ENCODE measurements at places on chromosomes 11 and 22. TPM values are rescaled to one million over a fixed set of nuclear protein-coding genes. Genes with fewer than 3 reads are reported as not detected.

- no peak overlapping the region for H3K4me3 ChIP-seq
- H3K4me1 ChIP-seq = peaks cover 4% of the 10 kb centered on the region
- H3K27ac ChIP-seq = no peak overlapping the region
Measured at GRCh38 chr22:18091478-18091877, 13.7 kb downstream of the PEX26 start.

- H3K4me3 ChIP-seq = no peak overlapping the region
- H3K4me1 ChIP-seq = no peaks in the 10 kb centered on the region
- no peak overlapping the region for H3K27ac ChIP-seq
- no peaks in the 10 kb centered on the region for H3K27me3 ChIP-seq
- H3K36me3 ChIP-seq = no peaks in the 10 kb centered on the region
- no peak for DNase-seq
Measured at GRCh38 chr22:45923212-45923611, 53.8 kb downstream of the WNT7B start.

DNA sequence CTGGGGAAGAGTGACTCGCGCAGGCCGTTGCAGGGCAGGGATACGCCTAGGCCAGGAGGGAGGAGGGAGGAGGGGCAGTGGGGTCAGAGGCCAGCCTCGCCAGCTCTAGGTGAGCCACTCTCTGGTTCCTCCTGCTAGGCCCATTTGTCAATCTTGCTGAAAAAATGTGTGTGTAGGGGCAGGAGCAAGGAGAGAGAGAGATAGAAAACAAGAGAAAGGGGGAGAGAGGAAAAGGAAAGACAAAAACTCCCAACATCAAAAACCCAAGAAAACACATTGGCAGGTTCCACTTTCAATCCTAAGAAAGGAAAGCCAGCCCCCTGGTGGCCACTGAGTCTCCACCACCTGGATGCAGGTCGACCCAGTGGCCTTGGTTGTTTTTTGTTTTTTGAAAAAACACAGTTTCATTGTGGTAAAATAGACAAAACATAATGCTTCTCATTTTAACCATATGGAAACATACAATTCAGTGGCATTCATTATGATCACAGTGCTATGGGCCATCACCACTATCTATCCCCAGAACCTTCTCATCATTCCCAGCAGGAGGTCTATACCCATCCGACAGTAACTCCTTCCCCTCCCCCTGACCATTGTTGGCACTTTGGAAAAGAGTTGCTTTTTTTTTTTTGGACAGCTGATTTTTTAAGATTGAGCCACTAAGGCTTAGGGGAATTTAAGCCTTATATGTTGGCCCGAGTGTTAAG, 10.9 kb downstream of the OMP start:
- no peak overlapping the region for H3K4me3 ChIP-seq
- H3K36me3 ChIP-seq = no peaks in the 10 kb centered on the region
- H3K27ac ChIP-seq = no peak overlapping the region
- H3K4me1 ChIP-seq = peaks cover 6% of the 10 kb centered on the region
- no peak for DNase-seq

GRCh38 chr11:15937601-15938120, 418.7 kb downstream of the SOX6 start:
- H3K4me1 ChIP-seq = no peaks in the 10 kb centered on the region
- no peak for DNase-seq
- H3K36me3 ChIP-seq = no peaks in the 10 kb centered on the region
- H3K4me3 ChIP-seq = no peak overlapping the region

DNA sequence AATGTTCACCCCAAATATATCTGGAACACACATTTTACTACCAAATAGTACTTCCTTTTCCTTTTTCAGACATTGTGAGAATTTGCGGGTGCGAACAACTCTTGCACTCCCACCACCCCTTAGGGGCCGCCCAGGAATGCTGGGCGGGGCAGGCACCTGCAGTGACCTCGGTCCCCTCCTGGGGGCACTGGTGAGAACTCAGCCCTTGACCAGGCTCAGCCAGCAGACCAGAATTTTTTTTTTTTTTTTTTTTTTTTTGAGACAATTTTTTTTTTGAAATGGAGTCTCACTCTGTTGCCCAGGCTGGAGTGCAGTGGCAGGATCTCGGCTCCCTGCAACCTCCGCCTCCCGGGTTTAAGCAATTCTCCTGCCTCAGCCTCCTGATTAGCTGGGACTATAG, 75.8 kb downstream of the ARHGAP8 start:
- DNase-seq = no peak
- no peak overlapping the region for H3K4me3 ChIP-seq
- no peak overlapping the region for H3K27ac ChIP-seq
- H3K36me3 ChIP-seq = no peaks in the 10 kb centered on the region

GRCh38 chr11:5293028-5293427, 8.7 kb downstream of the OR51B4 start:
- H3K36me3 ChIP-seq = no peaks in the 10 kb centered on the region
- peaks cover 7% of the 10 kb centered on the region for H3K27me3 ChIP-seq
- no peak for DNase-seq

GRCh38 chr11:75840522-75840921, 25.5 kb downstream of the UVRAG start:
- no peaks in the 10 kb centered on the region for H3K27me3 ChIP-seq
- H3K4me1 ChIP-seq = peaks cover 8% of the 10 kb centered on the region
- peaks cover 8% of the 10 kb centered on the region for H3K36me3 ChIP-seq
- no peak overlapping the region for H3K27ac ChIP-seq
- no peak for DNase-seq
- no peak overlapping the region for H3K4me3 ChIP-seq

GRCh38 chr11:110455718-110456117, 26.0 kb downstream of the FDX1 start:
- H3K36me3 ChIP-seq = peaks cover 25% of the 10 kb centered on the region
- peak overlapping the region; percentile 8 for H3K27ac ChIP-seq
- peak overlapping the region; percentile 0 for H3K4me3 ChIP-seq
- no peak for DNase-seq
- no peaks in the 10 kb centered on the region for H3K27me3 ChIP-seq

- H3K27ac ChIP-seq = no peak within 1 kb of the TSS
- no peak for DNase-seq
- no peak within 1 kb of the TSS for H3K4me3 ChIP-seq
- peaks cover 13% of the 10 kb centered on the region for H3K27me3 ChIP-seq
- peaks cover 1% of the 10 kb centered on the region for H3K4me1 ChIP-seq
Measured at GRCh38 chr11:112167145-112167544, at the start of gene TEX12. TEX12 (plus strand) TSS chr11:112167372; CDS start chr11:112169269, 1,897 bp downstream.

- H3K27ac ChIP-seq = no peak overlapping the region
- no peaks in the 10 kb centered on the region for H3K4me1 ChIP-seq
- H3K27me3 ChIP-seq = no peaks in the 10 kb centered on the region
- peaks cover 23% of the 10 kb centered on the region for H3K36me3 ChIP-seq
Measured at GRCh38 chr11:33109294-33109895, 51.9 kb downstream of the CSTF3 start.

GRCh38 chr11:1232021-1232882, 9.4 kb downstream of the MUC5B start:
- no peaks in the 10 kb centered on the region for H3K27me3 ChIP-seq
- H3K36me3 ChIP-seq = no peaks in the 10 kb centered on the region
- no peak for DNase-seq
- H3K4me1 ChIP-seq = no peaks in the 10 kb centered on the region
- H3K27ac ChIP-seq = no peak overlapping the region

DNA sequence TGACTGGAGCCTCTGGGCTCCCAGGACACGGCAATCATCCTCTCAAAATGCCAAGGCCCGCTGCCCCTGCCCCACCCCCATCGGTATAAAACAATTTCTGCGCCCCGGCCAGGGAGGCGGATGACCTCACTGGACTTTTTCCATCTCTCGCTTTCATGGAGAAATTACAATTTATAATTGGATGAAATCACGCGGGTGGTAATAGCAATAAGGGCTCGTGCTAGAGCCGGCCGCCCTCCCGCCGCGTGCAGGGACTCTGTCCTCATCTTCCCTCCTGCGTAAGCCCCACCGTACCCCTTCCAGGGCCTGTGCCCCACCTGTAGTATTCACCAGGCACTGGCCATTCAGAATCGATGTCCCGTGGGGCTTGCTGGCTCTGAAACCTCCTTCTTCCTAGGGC, 64.5 kb downstream of the MACROD1 start:
- DNase-seq = no peak
- H3K27ac ChIP-seq = no peak overlapping the region
- H3K36me3 ChIP-seq = no peaks in the 10 kb centered on the region
- H3K27me3 ChIP-seq = no peaks in the 10 kb centered on the region

GRCh38 chr22:18024956-18025720, 777 bp upstream of the MICAL3 start:
- H3K27me3 ChIP-seq = peaks cover 67% of the 10 kb centered on the region
- H3K36me3 ChIP-seq = no peaks in the 10 kb centered on the region
- peak overlapping the region; percentile 85 for H3K4me3 ChIP-seq
- peaks cover 12% of the 10 kb centered on the region for H3K4me1 ChIP-seq

DNA sequence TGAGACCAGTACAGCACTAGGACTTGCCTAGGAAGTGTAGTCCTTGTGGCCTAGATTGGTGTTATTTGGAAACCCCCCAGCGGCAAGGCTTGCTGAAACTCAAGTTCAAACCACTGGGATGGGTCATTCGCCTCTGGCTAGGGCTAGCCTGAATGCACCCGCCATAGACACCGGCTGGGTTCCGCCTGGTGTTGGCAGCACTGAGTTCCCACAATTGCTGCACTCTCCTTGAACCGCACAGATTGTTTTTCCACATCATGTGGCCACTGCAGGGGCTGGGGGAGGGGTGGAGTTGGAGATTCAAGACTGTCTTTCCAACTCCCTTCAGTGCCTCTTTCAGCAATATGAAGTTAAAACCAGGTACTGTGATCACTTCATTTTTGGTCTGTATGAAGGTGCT, 43.1 kb downstream of the CCDC73 start:
- peaks cover 6% of the 10 kb centered on the region for H3K27me3 ChIP-seq
- H3K36me3 ChIP-seq = no peaks in the 10 kb centered on the region
- DNase-seq = no peak

- H3K4me1 ChIP-seq = no peaks in the 10 kb centered on the region
- no peak overlapping the region for H3K4me3 ChIP-seq
- DNase-seq = no peak
Measured at GRCh38 chr11:64138398-64138797, 27.5 kb downstream of the MACROD1 start.

- peak; percentile 65 for DNase-seq
- peaks cover 17% of the 10 kb centered on the region for H3K4me1 ChIP-seq
- H3K27me3 ChIP-seq = no peaks in the 10 kb centered on the region
- H3K4me3 ChIP-seq = peak within 1 kb of the TSS; percentile 99
- H3K36me3 ChIP-seq = peaks cover 37% of the 10 kb centered on the region
Measured at GRCh38 chr22:39900306-39901227, at the start of gene GRAP2. GRAP2 (plus strand) TSS chr22:39901084; CDS start chr22:39947107, 46,023 bp downstream.

DNA sequence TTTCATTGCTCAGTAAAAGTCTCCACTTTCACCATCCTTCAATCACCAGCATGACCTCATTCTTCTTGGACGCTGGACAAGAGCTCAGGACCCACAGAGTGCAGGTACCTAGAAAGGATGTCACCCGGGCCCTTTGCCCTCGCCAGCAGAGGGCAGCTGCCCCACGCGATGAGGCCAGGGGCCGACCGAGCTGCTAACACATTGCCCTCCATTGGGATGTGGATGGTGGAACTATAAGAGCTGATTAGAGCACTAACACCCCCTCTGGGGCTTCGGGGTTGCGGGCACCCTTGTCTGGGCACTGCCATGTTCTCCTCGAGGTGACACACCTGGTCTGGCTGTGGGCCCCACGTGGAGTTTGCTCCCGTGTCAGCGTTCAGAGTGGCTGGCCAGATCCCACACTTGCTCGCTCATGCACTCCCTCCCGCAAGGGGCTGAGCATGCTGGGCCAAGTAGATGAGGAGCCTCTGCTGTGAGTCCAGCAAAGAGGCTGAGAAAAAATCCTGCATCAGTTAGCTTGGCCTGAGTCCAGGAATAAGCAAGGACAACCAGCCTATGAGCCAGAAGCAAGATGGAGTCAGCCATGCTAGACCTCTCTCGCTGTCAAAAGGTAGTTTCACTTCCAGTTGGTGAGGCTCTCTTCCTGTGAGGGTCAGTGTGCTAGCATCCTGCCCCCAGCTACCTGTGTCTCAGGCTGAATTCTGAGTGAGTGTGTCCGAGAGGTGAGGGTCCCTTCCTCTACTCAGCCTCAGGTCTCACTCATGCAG, 9.8 kb downstream of the KRTAP5-6 start:
- peaks cover 22% of the 10 kb centered on the region for H3K4me1 ChIP-seq
- H3K36me3 ChIP-seq = peaks cover 5% of the 10 kb centered on the region
- H3K27me3 ChIP-seq = peaks cover 30% of the 10 kb centered on the region
- peak overlapping the region; percentile 15 for H3K4me3 ChIP-seq
- no peak for DNase-seq
- no peak overlapping the region for H3K27ac ChIP-seq

GRCh38 chr22:24121938-24122337, 59.3 kb upstream of the SUSD2 start:
- no peaks in the 10 kb centered on the region for H3K27me3 ChIP-seq
- peaks cover 8% of the 10 kb centered on the region for H3K36me3 ChIP-seq
- no peaks in the 10 kb centered on the region for H3K4me1 ChIP-seq
- no peak overlapping the region for H3K27ac ChIP-seq
- DNase-seq = no peak

DNA sequence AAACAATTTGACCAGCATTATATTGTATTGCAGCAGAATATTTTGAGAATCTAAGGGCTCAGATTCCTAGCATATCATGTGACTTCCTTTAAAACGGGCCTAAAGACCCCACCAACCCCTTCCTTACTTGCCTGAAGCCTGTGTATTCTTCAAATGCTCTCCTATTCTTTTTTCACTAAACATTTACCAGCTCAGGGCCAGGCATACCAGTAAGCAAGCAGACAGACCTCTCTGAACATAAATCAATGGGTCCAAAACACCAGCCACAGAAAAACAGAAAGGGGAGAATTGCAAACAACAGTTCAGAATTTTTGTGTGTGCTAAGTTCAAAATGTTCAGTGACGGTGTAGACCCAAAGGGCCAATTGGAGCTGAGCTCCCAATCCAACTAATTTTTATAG, 64.8 kb upstream of the TIMP3 start:
- no peak overlapping the region for H3K4me3 ChIP-seq
- H3K4me1 ChIP-seq = peaks cover 1% of the 10 kb centered on the region
- H3K36me3 ChIP-seq = no peaks in the 10 kb centered on the region
- no peak for DNase-seq

DNA sequence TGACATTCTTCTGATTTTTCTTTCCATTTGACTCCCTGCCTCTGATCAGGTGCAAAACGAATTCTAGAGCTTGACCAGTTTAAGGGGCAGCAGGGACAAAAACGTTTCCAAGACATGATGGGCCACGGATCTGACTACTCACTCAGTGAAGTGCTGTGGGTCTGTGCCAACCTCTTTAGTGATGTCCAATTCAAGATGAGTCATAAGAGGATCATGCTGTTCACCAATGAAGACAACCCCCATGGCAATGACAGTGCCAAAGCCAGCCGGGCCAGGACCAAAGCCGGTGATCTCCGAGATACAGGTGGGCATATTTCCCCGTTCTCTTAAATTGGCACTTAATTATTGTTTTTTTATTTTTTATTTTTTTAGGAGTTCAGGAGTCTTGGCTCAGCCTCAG, 15.4 kb downstream of the XRCC6 start:
- H3K36me3 ChIP-seq = peaks cover 35% of the 10 kb centered on the region
- H3K4me1 ChIP-seq = peaks cover 4% of the 10 kb centered on the region
- no peaks in the 10 kb centered on the region for H3K27me3 ChIP-seq
- no peak overlapping the region for H3K27ac ChIP-seq
- DNase-seq = no peak

- H3K4me1 ChIP-seq = no peaks in the 10 kb centered on the region
- no peaks in the 10 kb centered on the region for H3K36me3 ChIP-seq
- no peak overlapping the region for H3K27ac ChIP-seq
- H3K4me3 ChIP-seq = no peak overlapping the region
- no peaks in the 10 kb centered on the region for H3K27me3 ChIP-seq
- DNase-seq = peak; percentile 56
Measured at GRCh38 chr22:26835929-26836528, 178.6 kb downstream of the MIAT start.

The OTOG gene
- total RNA-seq = not detected

The GGTLC2 gene
- total RNA-seq = not detected

The SLC22A25 gene
- total RNA-seq = not detected

The GGTLC3 gene
- not detected for total RNA-seq

The TREH gene
- total RNA-seq = not detected

The GLB1L2 gene
- total RNA-seq = 1.6 TPM

The ZDHHC5 gene
- total RNA-seq = 76.3 TPM

The SLC25A45 gene
- total RNA-seq = 25.5 TPM

The OR2AG1 gene
- total RNA-seq = not detected

The CCDC15 gene
- 6.6 TPM for total RNA-seq
